Left kidney (tissue), 8 donors: ENCODE measurements at places on chromosomes 3 and 15. TPM values are rescaled to one million over a fixed set of nuclear protein-coding genes. Genes with fewer than 3 reads are reported as not detected.

Gene COL6A5
- 0.07 TPM for polyA plus RNA-seq

Gene MELTF
- 2.6 TPM for polyA plus RNA-seq

DNA sequence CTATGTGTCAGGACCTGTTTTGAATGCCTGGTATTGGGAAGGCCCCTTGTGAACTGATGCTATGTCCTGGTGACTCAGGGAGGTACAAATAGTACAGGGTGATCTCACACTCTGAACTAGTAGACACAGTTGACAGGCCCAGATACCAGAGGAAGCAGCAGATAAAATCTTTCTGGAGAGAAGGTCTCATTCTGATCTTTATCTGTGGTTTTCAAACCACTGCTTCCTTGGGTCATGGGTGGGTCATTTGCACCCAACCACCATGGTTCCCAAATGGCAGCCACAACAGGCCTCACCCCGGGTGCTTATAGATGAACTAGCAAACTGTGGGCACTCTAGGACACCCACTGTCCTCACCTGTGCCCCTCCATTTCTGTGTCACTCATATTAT, 43.4 kb downstream of the PXYLP1 start:
- no peak for DNase-seq

- DNase-seq, result no peak
Measured at GRCh38 chr15:62853114-62853840, 189.3 kb upstream of the TPM1 start.

DNA sequence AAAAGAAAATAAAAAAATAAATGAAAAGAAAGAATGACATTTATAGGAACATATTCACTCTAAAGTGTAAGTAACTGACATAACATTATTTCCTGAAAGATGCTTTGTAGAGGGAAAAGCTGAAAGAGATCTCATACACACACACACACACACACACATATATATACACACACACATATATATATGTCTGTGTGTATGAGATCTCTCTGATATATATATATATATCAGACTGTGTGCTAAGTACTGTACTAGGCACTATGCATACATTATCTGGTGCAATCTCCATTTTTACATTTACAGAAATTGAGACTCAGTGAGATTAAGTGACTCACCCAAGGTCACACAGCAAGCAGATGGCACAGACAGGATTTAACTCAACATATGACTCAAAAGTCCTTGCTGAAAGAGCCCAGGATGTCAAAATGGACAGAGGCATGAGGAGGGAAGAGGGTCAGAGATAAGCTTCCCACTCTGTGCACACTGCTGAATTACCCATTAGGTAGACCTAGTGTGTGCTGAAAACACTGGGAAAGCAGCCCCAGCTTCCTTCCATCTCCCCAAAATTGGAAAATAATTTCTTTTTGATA, 15.0 kb downstream of the BHLHE40 start:
- DNase-seq, result no peak

DNA sequence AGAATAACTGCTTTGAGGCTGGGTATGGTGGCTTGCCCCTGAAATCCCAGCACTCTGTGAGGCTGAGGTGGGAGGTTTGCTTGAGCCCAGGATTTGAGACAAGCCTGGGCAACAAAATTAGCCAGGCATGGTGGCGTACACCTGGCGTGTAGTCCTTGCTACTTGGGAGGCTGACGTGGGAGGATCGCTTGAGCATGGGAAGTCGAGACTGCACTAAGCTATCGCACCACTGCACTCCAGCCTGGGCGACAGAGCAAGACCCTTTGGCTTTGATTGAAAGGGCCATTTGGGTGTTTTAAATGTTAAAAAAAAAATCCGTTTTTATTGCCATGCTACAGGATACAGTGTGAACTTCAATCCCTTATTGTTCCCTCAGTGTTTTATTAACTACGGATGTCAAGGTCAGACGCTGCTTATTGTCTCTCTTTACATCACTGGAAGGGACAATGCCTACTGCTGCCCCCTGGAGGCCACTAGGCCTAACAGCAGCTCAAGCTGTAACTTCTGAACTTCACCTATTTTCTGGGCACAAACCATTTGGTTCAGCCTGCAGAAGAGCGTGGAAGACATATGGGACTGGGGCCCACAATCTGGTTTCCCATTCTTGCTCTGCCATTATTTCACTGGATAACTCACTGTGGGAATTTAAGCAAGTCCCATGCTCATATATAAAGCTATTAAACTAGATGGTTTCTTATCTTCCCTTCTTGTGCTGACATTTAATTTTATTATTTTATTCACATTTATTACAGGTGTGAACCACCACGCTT, 15.3 kb upstream of the IREB2 start:
- peak; percentile 63 for DNase-seq

DNA sequence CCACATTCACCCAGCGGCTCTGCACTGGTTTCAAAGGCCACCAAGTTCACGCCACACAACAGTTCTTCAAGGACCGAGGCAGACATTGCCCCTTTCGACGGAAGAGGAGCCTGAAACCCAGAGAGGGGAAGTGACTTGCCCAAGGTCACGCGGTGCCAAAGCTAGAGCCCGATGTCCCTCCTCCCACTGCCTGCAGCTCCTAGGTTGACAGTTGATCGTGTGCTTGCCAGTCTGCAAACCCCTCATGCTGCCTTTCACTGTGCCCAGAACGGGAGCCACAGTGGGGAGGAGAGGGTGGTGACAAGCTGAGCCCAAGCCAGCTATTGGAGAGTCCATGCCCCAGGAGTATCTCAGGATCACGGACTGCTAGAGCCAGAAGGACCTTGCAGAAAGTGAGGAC, 230.9 kb downstream of the XXYLT1 start:
- DNase-seq, result no peak

DNA sequence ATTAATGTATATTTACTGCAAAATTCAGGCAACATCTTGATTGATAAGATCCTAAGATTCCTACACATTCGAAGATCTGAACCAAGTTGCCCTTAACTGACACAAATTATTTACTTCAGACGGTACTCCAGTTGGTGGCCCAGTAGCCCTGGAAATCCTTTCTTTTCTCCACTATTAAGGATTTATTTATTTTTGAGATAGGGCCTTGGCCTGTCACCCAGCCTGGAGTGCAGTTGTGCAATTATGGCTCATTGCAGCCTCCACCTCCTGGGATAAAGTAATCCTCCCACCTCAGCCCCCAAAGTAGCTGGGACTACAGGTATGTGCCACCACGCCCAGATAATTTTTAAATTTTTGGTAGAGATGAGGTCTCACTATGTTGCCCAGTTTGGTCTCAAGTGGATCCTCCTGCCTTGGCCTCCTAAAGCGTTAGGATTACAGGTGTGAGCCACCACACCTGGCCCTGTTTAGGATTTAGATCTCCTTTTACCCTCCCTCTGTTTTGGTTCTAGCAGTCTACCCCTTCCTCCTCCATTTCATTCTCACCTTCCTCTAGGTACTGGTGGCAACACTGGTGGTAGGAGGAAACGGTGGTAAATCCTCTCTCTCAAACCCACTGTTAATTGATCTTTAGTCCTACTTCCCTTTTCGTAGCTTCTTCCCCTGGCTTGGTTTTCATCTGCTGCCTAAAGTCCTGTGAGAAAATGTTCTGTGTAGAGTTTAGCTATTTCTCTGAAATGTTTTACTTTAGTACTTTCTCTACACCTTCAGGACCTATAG, 12.7 kb upstream of the ZNF609 start:
- DNase-seq, result no peak

- DNase-seq, result no peak
Measured at GRCh38 chr15:98728811-98729160, 80.4 kb downstream of the IGF1R start.

Gene CX3CR1
- polyA plus RNA-seq, result 4.7 TPM

GRCh38 chr3:42159706-42160472, 68.7 kb downstream of the TRAK1 start:
- DNase-seq, result peak; percentile 62

Gene PLSCR5
- polyA plus RNA-seq, result not detected

DNA sequence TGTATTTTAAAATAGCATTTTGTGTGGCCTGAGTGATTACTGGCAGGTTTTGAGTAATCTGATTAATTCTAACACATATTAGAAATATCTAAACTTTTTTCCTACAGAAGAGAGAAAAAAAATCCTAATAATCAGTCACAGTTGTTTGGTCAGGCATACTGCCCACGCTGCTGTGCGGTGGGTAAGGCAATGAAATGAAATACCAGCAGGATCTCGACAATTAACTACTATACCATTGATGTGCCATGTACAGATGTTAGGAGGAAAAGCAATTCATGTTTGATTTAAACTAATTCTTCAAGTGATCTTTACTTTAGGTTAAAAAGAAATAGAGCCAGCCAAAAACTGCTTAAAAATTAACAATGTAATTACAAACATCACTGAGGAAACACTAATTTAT, 5.2 kb downstream of the GRAMD2A start:
- DNase-seq, result no peak

DNA sequence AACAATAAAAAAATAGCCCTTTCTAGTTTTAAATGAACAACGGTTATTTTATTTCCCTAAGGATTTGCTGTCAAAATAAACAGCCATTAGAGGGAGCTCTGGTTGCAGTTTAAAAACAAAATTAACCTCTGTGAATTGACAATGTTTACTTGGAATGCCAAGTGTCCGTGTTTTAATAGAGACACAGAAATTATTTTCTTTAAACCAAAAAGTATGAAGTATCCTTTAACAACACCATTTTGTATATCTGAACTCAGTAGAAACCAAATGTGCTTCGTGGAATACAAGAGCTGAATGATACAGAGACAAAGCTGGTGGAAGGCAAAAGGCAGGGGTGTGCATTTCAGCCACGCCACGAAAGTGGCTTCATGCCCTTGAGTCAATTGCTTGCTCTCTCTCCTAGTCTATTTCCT, 74.4 kb downstream of the MOBP start:
- peak; percentile 24 for DNase-seq

Gene GOLGA8H
- 2.4 TPM for polyA plus RNA-seq

DNA sequence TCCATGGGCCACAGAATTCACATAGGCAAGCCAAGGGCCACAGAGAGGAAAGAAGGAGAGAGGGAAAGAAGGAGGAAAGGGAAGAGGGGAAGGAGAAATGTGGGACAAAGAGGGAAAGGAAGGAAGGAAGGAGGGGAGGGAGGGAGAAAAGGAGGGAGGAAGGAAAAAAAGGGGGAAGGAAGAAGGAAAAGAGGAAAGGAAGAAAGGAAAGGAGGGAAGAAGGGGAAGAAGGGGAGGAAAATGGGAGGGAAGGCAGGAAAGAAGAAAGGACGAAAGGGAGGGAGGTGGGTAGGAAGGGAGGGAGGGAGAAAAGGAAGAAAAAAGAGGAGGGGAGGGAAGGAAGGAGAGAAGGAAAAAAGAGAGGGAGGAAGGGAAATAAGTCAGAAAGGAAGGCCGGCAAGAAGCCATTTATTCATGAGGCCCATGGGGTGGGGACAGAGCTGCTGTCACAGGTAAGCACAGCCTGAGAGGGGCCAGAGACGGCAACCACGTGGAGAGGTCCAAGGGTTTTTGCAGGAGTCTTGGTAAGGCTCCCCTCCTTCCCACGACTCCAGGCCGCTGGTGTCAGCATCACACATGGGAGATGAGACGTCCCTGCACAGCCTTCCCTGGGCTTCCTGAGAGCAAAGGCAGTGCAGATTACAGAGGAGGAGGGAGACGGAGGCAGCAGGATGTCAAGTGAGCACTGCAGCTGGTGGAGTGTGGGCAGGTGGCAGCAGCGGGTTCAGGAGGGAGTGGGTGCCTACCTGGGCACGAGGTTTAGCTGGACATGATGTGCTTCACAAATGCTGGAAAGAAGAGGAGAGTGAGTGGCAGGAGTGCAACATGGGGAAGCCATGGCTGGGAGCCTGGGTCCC, 5.5 kb downstream of the MYL3 start:
- DNase-seq, result no peak

DNA sequence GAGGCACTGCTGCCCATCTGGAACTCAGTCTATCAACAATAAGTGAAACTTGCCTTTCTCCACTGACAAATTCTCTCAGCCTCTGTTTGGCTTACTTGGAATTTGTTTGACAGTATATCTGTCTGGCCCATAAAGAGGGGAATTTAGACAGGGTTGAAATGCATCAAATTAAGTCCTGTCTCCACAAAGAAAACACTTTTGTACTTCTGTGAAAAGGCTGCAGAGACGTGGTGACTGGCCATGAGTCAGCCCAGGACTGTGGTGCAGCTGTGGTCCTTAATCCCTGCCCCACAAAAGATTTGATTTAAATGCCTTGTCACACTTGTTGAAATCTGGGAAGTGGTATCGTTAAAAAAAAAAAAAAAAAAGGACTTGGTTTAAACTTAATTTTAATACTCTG, 47.5 kb downstream of the RYR3 start:
- DNase-seq, result no peak
